Pons (tissue), 1 donor: ENCODE measurements at places on chromosomes 4 and X.

- DNase-seq: no peak
These were observed 181.2 kb upstream of the ETNPPL start for GRCh38 chr4:108943976-108944591.

DNA sequence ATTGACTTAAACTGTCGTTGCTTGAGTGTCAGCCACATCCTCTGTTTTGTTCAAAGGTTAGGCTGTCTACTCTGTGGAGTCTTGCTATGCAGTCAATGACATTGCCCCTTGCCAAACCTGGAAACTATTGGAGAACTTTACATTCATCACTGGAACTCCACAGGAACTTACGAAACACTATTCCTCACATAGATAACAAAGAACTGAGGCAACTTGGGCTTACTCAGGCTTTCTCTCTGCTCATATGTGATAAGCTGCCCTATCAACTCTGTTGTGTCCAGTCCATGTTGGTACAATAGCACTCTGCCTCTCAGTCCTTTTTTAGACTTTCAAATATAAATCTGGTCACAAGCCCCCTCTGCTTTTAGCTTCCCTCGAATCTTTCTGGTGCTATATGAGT lies 9.4 kb downstream of the NPY5R start:
- DNase-seq: no peak

DNA sequence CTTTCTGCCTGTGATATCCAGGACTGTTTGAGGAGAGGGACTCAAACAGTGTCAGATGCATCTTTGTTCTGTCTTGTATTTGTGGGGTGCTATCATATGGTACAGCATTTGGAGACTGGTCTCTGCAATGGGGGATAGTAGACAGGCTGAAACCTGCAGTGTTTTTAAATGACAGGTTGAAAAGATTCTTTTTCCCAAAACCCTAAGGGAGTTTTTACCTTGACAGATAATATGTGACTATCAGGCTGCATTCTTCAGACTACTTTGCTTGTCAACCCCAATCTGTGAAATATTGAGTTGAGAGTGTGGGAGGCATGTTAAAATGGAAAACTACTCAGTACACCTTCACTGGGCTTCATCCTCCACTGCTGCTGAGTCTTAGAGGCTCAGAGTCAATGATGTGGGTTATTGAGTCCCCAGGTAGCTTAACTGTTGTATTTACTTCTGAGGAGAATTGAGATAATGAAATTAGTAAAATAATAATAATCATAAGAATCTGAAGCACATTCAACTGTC lies 274.9 kb downstream of the GASK1B start:
- no peak for DNase-seq

GRCh38 chrX:39574178-39574577 lies 523.6 kb downstream of the BCOR start:
- no peak for DNase-seq

DNA sequence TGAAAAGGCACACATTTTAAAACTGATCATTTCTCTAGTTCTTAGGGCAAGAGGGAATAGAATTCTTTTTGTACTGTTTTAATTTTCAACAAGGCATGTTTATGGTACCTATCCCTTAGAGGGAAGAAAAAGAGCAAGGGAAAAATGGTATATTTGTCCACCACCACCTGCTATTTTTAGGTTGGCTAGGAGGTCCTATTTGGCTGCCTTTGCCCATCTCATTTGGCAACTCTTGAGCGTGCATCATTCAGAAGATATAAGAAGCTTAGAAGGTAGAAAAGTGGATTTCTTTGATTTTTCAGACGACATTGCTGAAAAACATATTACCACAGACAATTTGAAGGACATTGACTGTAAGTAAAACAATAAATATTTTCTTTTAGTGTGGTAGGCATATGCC lies 69.0 kb downstream of the DCK start:
- DNase-seq: no peak

DNA sequence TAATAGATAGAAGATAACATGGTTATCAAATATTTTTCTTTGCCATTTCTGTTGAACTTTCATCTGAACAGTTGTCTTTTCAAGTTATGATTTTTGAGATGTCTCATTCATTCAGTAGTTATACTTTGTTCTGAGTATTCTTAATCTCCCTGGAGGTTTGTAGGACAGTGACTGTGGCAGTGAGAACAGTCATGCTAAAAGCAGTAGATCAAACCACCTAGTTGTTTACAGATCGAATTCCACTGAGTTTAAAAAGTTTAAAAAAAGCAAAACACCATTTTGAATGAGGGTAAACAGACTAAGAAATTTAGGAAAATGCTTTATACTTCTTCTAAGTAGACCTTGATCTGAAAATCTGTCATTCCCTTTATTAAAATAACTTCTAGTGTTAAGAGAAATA lies 107.2 kb downstream of the CEP135 start:
- DNase-seq: no peak

DNA sequence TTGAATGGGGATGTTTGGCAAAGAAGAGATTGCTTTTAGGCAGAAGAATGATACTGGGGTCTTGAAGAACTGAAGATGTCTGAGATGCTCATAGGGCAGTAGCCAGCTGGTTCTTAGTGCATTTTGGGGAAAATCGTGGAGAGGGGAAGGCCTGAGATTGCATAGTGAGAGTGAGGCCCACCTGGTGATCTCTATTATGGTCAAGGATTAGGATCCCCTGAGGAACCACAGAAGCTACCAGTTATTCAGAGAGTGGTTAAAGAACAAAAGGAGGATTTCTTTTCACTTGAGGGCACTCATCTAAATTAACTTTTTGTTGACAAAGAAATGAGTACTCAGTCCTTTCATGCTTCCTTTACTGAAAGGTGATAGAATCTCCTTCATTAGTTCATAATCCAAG lies 271.3 kb upstream of the HAND2 start:
- no peak for DNase-seq

GRCh38 chr4:118801895-118802575 lies 33.9 kb downstream of the SEC24D start:
- DNase-seq: no peak
